ENCODE measurements at places on chromosomes 5 and 9.

- DNase-seq, result no peak
Measured at GRCh38 chr9:112248722-112249121, 73.6 kb upstream of the SUSD1 start.

DNA sequence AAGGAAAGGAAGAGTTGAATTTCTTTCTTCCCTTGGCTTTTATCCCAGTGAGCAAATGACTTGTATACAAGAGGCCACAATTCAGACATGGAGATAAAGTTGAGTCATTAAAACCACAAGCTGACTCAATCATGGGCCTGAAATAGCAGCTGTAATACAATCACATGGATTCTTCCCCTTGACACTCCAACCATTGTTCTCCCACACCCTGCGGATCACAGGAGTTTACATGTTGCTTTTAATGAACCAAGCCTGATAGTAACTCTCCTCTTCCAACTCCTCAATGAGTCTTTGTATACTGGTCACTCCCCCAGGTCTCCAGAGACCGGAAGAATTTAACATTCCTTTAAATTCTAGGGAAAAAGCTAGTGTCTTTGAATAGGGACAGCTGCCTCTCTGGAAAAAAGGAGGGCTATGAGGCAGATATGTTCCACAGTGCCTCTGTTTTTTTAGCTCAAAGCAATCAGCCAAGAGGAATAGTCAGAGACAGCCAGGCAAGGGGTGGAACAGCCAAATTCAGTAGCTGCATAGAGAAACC is 32.4 kb downstream of the PCDHGC5 start:
- DNase-seq, result no peak

GRCh38 chr9:82882138-82882537 is 180.8 kb downstream of the RASEF start:
- DNase-seq, result no peak

- DNase-seq, result no peak
Measured at GRCh38 chr9:1319436-1319835, 269.3 kb downstream of the DMRT2 start.

GRCh38 chr5:178433273-178433775 is 156.9 kb downstream of the COL23A1 start:
- DNase-seq, result no peak

DNA sequence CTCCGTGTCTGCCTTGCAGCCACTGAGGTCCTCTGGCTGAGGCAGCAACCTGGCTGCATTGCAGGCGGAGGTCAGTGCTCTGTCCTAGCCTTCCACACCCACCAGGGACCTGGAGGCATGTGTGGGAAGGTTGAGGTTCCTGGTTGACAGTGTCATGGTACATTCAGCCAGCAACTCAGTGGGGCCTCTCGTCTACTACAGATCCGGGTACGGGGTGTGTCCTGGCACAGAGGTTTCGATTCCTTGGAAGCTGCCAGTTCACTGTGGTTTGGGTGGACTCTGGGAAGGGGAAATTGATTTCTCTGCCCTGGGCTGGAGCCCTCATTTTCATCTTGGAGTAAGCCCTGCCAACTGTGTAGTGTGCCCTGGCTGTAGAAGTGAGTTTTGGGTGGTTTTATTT is 45.1 kb downstream of the PDE8B start:
- no peak for DNase-seq

- DNase-seq, result no peak
Measured at GRCh38 chr9:16425562-16426231, 444.8 kb downstream of the BNC2 start.

DNA sequence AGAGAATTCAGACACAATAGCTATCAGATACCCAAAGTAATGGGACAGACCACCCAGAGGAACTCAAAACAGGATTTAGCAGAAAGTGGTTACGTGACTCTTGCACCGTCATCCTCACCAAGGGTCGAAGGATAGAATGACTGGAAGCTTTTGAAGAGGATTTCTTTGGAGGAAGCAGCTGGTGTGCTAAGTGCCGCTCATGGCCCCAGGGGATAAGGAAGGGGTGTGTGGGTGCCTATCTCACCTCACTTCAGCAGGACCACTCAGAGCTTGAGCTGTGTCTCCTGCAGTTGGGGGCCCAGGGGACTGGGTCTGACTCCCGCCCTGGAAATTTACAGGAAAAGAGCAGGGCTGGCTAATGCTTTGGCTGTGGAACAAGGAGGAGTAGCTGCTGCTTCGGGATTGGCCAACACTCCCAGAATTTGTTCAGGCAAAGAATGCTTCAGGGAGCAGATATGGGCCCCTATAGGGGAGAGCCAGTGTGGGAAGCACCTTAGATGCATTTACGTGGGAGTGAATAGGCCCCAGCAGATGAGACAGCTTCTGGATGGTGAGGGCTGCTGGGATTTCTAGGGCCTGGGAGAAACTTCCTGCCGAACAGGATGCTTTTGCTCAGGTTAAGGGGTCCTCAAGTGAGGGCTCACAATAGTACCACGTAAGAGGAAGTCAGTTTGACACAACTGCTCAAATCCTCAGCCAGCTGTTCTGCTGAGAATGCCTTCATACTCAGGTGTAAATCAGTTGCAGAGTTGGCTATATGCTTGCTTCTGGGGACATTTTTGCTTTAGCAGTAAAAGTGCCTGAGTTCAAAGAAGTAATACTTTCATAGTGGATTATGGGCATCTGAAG is 29.1 kb upstream of the TOMM5 start:
- no peak for DNase-seq

- DNase-seq, result no peak
Measured at GRCh38 chr5:154514331-154514730, 36.3 kb upstream of the HAND1 start.

DNA sequence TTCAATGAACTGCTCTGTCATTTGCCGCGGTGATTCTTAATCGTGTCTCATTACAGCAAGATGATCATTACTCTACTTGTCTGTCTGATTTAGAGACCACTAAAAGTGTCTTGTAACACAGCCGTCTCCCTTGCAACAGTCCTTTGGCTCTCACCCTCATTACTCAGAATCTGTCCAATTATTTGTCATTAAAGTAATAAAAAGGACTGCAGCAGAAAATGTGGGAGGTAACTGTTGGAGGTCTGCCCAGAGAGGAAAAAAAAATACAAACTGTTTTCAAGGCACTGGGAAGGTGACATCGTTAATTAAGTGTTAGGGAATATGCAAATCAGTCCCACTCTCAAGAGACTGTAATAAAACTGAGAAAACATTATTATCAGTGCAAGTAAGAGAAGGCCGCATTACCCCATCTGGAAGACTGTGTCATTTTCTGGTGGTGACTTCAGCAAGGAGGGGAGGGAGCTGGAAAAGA is 281.0 kb downstream of the RASEF start:
- no peak for DNase-seq

DNA sequence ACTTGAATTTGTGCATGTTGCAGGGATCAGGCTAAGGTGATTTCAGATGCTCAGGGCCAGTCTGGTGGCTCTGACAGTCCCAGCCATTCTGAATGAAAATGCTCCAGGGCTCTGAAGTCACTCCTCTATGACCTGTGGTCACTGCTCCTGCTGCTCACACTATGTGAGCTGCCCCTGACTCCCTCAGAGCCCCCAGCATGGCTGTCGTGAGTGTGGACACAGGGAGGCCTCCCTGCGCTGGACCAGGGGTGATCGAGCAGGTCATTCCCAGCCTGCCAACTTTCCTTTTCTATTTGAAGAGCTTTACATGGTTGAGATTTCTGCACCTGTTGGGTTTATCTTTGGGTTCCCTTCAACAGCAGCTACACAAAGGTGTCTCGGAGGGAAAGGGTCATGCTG is 74.5 kb downstream of the WNK2 start:
- no peak for DNase-seq

DNA sequence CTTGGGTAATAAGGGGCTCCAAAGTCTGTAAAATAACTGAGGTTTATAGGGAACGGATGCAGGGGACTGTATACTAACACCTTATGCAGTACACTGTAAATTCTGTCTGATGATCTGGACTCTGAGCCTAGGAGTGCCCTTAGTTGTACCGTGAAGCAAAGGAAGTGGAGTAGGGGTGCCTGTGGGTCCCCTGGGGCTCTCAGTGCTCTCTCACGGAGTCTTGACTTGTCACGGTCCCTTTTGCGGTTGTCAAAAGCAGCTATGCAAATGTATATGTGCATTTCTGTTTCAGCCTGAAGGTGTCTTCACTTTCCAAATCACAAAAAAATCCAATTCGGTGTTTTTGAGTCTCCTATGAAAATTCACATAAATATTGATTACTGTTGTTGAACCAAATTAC is 17.8 kb downstream of the DMRT1 start:
- DNase-seq, result no peak

DNA sequence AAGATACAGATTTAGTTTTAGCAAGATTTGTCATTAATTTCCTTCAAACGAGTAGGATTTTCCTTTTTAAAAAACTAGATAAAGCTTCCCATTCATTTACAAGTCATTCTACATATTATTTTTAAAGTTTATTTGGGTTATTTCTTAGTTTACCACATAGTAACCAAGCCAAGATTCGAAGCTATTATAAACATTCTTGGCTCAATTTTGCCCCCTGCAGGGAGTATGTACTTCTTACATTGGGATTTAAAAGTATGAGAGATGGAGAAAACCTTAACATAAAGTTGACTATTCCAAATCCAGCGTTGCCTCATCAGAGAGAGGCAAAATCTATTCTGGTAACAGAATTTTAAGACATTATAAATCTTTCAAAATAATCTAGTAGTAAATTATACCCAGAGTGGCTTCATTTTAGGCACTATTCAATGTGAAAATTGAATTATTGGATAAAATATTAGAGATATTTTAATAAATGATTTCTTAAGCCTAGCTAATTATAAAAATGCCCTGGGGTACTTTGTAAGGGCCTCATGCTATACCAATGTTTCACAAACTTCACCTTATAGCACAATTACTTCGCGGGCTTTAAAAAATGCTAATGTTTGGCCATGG is 39.1 kb downstream of the FBN2 start:
- no peak for DNase-seq

DNA sequence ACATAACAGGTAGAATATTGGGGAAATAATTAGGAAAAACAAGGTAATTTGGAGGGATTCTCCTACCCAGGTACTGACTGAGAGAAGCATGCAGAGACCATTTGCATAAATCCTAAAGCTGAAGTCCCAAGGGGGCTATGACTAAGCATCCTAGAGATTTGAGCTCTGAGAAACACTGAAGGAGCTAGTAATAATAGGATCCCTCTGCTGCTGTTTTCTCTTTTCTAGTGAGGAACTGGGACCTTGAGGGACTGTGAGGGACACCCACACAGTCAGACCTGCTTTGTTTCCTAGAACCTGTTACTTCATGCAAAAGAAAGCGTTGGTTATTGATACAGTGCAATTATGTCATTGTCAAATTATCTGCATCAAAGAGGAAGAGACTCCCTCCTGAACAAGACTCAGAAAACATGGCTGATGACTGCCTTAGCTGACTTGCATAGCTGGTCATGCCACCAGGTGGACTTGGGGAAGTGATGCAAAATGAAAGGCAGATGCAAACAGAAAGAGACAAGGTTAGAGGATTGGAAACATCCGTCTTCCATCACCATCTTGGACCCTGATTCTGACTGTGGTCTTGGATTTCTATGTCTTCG is 335.4 kb downstream of the NTRK2 start:
- DNase-seq, result no peak

DNA sequence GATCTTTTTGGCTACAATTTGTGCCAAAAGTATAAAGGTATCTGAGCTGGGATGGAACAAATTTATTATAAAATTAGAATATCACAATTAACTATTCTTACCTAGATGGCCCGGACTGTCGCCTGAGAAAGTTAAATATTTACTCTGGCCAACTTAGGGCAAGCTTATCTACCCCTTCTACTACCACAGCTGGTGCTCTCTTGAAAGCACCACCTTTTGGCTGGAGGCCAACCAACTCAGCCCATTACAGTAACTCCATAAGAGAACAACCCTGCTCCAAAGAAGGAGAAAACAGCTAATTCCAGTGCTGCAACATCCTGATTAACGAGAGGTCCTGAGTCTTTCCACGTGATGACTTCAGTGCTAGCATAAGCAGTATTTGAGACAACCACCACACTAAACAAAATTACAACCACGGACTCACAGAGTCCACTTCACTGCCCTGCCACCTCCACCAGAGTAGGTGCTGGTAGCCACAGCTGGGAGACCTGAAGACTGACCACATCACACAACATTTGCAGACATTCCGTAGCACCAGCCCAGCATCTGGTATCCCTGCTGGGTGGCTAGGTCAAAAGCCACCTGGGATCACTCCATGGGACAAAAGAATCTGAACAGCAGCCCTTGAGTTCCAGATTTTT is 43.2 kb downstream of the RGMB start:
- DNase-seq, result no peak

- no peak for DNase-seq
Measured at GRCh38 chr5:170334626-170335025, 37.0 kb upstream of the LCP2 start.

GRCh38 chr9:131734165-131734610 is 5.7 kb downstream of the RAPGEF1 start:
- peak; percentile 81 for DNase-seq

DNA sequence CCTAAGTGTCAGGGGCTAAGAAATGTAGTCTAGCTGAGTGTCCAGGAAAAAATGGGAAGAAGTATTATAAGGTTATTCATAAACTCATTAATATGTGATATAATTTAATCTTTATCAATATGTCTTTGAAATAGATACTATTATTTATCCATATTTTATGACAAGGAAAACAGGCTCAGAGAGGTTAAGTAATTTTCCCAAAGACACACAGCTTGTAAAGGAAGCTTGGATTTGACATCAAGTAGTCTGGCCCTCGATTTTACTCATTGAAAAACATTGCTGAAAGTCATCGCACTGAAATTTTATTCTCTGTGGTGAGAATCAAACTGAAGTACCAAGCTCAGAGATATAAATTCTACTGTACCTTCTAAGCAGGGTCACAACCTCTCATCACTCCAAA is 276.9 kb downstream of the MSX2 start:
- no peak for DNase-seq

GRCh38 chr9:79353856-79354520 is 217.8 kb upstream of the TLE4 start:
- no peak for DNase-seq

Data from CD4-positive, alpha-beta T cell (primary cell).